ENCODE measurements at places on chromosomes 1 and 21.

DNA sequence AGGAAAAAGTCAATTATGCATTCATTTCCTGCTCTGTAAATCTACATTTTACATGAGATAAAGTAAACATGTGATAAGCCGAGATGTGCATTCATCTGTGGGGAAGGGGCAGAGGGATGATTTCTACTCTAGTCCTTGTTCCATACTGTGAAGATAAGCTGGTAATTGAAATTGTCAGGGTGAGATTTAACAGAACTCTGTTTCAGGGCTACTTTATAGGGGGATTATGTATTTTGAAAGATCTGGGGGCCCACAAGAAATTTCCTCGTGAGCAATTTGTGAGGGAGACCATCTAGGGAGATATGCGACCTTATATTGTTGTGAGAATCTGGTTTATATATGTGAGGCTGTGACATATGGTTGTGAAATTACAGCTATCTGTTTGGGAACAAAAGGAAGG is 73.1 kb upstream of the KCNK1 start:
- no peak for DNase-seq

GRCh38 chr1:181091309-181092040 is 3.0 kb downstream of the IER5 start:
- DNase-seq, result no peak

DNA sequence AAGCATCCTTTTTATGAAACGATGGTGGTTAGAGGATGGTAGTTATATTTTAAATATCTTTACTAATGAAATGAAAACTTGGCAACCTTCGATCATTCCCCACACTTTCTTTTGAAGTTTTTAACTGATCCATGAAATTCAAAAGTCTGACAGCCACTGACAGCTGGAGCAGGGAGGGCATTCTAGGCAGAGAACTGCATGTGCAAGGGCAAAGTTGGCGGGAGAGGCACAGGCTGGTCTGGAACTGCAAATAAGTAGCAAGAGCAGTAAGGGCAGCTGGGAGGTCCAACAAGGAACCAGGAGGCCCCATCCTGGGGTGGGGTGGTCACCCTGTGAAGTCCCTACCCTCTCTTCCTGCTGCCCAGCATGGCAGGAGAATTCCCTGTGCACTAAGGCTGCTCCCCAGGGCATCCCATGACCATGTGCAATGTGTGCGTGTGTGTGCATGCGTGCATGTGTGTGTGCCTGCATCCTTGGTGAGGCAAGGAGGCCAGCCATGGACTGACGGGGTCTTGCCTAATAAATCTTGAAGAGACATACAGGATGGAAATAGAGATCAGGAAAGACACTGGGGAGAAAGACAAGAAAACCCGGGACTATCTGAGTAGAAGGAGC is 33.1 kb upstream of the FOXO6 start:
- DNase-seq, result no peak

DNA sequence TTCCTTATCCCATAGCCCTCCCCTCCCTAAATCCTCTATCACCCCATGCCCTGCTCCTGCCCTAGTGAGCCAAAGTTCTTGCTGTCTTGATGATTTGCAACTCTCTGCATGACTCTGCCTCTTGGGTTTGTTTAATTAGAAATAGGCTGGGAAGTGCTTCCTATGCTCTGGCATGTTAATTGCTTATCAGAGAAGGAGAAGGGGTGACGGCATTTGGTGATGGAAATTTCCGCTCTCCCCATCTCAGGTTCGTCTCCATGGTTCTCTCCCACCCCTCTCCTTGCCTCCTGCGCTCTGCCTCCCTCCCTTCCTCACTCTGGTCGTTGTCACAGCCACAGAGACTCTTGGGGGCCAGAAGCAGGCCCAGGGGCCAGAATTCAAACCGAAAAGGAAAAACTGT is 68.9 kb downstream of the LRRN2 start:
- DNase-seq, result no peak

Measured in fibroblast of skin of right biceps (primary cell).